ENCODE measurements at places on chromosomes 2 and 18. TPM values are rescaled to one million over a fixed set of nuclear protein-coding genes. Genes with fewer than 3 reads are reported as not detected.

Gene PHLPP1
- total RNA-seq = 27.3 TPM

DNA sequence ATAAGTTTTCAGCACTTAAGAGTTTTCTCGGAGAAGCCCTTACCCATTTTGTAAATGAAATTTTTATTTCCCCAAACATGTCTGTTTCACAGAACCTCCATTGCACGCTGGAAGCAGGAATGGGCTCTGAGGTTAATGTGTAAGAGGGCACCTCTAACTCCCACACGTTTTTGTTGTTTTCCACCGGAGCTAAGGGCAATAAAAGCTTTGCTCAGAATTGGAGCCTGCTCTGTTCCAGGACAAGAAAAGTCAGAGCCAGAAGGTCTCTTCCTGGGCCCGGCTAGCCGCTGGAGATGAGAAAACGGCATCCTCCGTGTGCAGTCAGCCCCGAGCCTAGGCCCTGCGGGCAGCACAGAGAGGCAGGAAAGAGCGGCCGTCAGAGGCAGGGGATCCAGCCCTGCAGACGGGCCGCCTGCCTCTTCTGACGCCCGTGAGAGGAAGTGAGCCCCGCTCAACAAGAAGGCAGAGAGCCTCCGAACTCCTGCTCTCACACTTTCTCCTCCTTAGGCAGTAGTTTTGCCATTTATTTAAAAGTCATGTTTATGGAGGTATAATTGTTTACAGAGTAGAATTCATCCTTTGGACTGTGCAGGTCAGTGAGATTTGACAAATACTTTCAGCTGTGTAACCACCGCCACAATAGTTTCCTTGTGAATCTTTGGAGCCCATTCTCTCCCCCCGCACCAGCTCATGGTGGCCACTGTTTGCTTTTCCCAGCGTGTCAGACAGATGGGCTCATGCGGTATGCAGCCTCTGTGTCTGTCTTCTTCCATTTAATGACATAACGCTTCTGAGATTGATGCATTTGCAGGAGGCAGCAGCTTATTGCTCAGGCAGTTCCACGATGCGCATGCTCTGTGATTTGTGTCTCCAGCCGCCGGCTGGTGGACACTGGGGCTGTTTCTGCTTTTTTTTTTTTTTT is 117.3 kb downstream of the GALR1 start:
- no peak for DNase-seq

DNA sequence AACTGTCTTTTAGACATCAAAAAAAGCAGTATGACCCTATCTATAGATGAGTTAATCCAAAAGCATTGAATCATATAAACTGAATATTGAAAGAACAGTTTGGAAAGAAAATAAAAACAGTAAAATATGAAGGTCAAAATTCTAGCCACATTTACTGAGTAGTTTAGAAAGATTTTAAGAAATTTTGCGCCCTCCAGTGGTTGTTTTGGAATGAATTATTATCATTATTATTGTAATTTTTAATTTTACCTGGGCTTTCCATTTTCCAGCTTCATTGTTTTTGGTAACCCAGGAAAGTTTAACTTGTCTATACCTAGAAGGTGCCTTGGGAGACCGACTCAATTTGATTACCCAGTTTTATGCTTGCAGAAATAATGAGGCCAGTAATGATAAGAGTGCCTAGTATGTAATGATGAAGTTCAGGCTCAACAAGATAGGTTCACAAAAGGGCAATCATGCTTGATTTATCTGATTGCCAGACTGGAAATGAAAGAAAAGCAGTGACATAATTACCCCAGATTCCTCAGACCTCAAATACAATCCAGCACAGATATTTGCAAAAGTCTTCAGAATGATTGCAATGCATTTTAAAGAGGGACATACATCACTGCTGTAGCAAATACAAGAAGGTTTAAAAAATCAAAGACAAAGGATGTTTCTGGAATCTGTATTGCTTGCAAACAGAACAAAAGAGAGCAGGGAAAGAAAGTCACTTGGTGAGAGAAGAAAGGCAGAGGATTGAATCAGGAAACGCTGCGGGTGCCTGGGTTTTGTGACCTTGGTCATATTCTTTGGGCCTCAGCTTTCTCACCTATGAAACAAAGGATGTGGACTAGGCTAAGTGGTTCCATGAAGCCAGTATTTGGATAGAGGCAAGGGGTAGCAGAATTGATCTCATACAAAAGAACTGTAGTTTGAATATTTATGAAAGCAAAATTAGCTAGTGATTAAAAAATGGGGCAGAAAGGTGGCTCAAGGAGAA is 153.8 kb downstream of the MAP2 start:
- DNase-seq = no peak

DNA sequence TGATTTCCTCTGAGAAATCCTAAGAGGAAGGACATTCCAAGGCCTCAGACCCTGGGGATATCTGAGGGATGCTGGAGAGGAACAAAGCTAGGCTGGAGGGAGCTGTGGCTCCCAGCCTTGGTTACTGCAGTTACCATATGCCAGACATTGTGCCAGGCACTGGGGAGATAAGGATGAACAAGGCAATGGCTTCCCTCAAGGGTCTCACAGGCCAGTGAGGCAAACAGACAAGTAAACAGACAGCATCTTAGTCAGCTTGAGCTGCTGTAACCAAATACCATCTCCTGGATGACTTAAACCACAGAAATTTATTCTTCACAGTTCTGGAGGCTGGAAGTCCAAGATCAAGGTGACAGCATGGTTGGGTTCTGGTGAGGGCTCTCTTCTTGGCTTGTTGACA is 91.8 kb downstream of the SKA1 start:
- no peak for DNase-seq

Gene GALNT5
- 23.4 TPM for total RNA-seq

Gene GPR155
- total RNA-seq = 17.3 TPM

DNA sequence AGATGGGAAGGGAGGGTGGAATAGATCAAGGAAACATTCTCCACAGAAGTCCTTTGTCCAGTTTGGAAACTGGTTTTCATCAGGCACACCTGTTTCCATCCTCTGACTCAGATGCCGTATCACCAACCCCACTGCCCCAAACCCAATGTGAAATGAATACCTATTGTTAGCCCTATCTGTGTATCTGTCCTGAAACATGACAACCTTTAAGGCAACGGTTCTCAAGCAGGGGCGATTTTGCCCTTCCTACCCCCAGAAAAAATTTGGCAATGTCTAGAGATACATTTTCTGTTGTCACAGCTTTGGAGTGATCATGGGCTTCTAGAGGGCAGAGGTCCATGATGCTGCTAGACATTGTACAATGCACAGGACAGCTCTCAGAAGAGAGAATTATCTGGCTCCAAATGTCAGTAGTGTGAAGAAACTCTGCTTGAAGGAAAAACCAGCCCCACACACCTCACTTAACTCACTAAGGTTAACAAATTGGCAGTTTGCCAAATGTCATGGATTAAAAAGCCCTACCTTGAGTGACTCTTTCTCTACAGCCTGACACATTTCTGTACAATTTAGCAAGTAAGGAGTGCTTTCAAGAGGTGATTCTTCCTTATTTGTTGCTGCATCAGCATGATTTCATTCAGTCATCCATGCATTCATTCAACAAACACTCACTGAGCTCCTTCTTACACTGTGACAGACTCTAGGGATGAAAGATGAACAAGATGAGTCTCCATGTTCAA is 3.4 kb downstream of the SCTR start:
- no peak for DNase-seq

- DNase-seq = no peak
Observed at GRCh38 chr2:227971619-227972230, 100.3 kb downstream of the DAW1 start.

GRCh38 chr2:46493971-46494250 is 14.5 kb downstream of the TMEM247 start:
- DNase-seq = no peak

Gene PTMA
- total RNA-seq = 778 TPM

- DNase-seq = no peak
Observed at GRCh38 chr2:148990968-148991367, 47.5 kb upstream of the LYPD6B start.

All from urinary bladder (tissue), 4 donors.